ENCODE measurements at places on chromosomes 13 and 19. TPM values are rescaled to one million over a fixed set of nuclear protein-coding genes. Genes with fewer than 3 reads are reported as not detected.

ADGRE3 gene
- not detected for total RNA-seq

- DNase-seq: no peak
Observed at GRCh38 chr19:547117-547516, 3.3 kb downstream of the GZMM start.

DNA sequence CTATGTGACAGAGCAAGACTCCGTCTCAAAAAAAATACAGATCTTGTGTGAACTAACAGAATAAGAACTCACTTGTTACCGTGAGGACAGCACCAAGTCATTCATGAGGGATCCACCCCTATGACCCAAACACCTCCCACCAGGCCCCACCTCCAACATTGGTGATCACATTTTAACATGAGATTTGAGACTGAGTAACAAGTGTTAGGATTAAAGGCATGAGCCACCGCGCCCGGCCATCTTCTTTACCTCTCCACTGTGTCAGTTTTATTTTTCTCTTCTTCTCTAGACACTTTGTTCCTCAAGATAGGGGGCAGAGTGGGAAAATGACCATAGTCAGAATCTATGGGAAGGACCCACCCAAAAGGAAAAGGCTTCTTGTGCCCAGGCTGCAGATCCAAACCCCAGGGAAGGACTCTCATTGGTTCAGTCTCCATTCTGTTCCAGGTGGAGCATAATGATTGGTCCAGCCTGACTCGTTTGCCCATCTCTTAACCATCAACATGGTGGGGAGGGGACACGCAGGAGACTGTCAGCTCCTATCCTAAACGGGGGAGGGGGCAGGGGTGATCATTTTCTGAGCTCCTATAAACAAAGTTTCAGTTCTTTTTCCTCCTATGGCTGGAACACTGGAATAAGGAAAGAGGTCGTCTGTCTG is 1.3 kb upstream of the CALM3 start:
- DNase-seq: no peak

SULT2A1 gene
- not detected for total RNA-seq

- DNase-seq: no peak
Observed at GRCh38 chr19:4583961-4584669, 24.6 kb upstream of the SEMA6B start.

MRPL57 gene
- total RNA-seq: 20.3 TPM

GRCh38 chr19:46978171-46978869 is 41.3 kb upstream of the NPAS1 start:
- DNase-seq: no peak

DNA sequence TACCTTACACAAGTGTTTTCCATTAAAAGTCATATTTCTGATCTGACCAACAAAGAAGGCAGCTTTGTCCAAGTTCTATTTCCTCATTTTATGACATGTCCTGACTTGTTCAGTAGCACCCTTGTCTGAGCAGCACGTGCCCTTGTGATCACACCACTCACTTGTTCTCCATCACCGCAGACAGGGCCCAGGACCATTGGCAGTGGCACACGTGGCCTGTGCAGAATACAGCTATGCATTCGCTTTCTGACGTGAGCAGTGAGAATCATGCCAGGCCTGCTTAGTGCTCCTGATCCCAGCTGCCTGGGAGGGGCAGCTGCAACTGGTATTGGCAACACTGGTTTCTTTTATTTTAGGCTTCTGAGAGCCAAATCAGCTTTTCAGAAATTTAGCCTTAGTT is 134.2 kb downstream of the FRY start:
- no peak for DNase-seq

DNA sequence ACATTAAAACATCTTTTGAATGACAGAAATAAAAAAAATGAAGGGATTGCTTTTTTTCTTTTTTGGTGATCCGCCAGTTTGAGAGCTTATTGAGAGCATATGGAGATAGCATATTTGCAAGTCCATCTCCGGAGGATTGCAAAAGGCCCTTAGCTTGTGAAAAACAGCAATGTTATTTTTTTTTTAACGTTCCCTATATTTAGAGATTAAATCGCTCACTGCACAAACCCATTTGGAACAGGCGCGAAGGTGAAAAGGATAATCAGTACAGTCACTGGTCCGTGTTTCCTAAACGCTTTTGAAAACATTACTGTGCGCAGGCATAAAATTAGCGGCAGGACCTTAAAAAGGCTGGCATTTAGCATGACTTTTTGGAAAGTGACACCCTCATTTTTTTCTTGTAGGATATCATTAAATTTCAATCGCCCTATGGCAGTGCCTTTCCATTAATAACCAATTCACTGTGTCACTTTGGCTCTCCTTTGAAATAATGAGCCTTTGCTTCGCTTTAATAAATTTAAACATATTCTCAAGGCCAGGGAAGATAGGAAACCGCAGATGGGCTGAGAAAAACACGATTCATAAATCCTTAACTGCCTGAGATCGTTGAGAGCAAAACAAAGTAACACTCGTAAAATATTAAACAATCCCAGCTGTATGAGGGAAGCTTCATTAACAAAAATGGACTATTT is 342.2 kb downstream of the DACH1 start:
- no peak for DNase-seq

GRCh38 chr19:38657633-38658222 is 10.3 kb downstream of the ACTN4 start:
- DNase-seq: no peak

DNA sequence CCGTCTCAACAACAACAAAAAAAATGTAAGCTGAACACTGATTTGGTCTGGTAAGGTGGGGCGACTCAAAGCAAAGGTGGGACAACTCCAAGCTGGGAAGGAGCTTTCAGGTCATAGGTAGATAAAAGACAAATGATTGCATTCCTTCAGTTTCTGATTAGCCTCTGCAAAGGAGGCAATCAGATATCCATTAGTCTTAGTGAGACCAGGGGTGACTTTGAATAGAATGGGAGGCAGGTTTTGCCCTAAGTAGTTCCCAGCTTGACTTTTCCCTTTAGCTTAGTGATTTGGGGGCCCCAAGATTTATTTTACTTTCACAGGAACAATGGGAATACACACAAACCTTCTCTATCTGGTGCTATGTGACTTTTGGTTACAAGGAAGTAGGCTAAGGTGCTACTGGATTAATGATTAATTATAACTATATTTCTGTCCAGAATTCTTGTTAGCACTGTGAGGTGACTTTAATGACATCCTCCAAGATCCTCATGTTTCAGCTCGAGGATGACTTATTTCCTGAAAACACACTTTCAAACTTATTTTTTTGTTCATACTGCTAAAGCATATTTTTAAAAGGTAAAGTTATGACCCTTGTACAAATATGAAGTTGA is 10.6 kb upstream of the MTRF1 start:
- no peak for DNase-seq

WDR87 gene
- total RNA-seq: not detected

DNA sequence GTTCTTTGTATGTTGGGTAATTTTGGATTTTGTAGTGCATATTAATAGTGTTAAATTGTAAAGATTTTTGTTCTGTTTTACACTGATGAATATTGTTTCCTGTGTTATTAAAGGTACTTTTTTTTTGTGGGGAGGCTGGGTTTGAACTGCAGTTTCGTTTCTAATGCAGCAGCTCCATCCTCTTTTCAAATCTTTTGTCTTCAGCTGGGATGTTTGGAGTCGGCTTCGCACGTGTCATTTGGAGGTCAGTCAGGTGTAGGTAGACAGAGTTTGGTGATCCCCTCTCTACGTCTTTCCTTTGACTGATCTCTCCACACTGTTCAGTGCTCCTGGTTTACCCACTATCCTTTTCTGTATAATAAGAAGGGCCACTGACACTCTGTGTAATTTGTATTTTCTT is 30.3 kb downstream of the TDRD3 start:
- no peak for DNase-seq

DNA sequence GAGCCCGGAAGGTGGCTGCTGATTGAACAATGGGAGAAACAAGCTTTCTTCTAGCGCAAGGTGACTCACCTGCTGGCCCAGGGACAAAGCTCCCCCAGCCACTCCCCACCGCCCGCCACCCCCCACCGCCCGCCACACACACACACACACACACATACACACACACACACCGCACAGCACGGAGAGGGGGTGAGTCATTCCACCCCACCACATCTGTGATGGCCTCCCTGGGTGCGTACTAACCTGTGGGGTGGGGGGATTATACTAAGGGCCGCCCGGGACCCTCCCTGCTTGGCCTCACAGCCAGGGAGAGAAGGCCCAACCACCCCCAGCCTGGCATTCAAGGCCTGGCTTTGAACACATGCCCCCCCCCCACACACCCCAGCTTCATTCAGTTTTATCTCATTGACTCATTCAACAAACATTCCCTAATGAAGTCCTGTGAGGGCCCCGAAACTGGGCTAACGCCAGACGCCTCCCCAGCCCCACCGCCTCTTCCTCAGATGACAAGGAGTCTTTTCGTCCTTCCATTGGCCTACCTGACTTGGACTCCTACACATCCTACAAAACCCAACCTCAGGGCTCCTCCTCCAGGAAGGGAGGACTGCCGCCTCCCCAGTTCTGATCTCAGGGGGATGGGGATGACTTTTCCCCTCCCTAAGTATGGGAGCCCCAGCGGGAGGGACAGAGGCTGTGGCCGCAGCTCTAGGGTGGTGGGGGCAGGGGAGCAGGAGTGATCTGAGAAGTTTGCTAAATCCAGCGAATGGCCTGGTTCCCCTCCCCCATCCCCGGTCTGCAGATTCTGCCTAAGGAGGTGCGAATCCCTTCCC is 5.8 kb upstream of the ONECUT3 start:
- no peak for DNase-seq

DNA sequence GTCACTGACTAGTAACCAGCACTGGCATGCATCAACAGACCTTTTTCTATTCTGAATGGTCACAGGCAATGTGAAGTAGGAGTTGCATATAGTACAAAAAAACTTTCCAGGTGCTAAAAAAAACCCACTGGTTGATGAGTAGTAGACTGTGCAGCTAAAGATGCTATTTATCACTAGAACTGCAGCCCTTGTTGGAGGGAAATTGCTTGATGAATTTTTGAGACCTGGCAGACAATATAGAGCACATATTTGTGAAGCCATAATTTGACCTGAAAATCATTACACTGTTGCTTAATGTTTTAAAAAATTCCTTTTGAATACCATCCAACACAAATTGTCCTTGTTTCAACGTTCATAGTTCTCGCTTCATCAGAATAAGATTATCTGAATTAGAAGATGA is 441.0 kb downstream of the KLF12 start:
- DNase-seq: no peak

AXL gene
- 7.2 TPM for total RNA-seq

DNA sequence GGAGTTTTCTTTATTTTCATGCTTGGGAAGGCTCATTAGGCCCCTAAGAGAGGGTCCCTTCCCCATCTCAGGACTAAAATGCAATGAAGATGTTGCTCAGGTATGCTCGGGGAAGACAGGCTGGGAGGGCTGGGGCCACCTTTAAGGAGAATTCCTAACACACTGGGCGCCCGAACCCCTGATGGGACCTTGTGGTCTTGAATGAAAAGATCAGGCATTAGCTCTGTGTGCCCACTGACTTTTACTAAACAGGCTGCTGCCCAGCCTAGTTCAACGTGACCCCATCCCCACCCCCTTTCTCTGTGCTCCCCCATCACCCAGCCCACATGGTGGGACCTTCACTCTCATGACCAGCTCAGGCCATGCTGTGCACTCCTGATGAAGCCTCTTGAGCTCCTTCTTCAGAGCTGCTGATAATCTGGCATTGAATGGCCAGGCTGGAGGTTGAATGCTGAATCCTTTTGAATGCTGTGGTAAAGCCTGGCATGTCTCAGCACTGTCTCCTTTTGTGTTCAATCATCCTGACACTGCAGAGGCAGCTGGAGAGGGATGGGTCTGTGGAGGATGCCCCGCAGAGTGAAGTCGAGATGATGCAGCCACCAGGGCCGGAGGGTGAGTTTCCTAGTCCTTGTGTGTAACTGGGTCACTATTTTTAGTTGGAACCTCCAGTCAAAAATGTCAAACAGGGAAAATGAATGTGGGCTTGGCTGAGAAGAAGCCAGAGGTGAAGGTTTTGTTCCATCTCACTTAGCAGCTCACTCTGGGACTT is 209.1 kb downstream of the UQCRFS1 start:
- no peak for DNase-seq

LMTK3 gene
- 8.2 TPM for total RNA-seq

DNA sequence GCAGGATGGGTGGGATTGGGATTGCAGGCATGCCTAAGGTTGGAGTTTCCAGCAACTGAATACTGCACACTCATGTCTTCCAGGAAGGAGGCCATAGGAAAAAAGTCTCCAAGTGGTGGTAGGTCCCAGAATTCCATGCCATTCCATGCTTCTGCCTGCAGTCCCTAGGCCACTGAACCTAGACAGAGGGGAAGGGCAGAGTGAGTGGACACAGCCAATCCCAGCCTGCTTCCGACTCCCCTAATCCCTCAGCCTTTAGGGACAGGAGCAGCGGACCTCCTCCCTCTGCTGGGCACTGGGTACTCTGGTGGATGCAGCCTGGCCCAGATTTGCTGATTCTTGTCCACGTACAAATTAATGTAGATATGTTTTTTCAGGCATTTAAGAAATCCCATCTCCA is 17.0 kb downstream of the VSTM2B start:
- peak; percentile 3 for DNase-seq

DNA sequence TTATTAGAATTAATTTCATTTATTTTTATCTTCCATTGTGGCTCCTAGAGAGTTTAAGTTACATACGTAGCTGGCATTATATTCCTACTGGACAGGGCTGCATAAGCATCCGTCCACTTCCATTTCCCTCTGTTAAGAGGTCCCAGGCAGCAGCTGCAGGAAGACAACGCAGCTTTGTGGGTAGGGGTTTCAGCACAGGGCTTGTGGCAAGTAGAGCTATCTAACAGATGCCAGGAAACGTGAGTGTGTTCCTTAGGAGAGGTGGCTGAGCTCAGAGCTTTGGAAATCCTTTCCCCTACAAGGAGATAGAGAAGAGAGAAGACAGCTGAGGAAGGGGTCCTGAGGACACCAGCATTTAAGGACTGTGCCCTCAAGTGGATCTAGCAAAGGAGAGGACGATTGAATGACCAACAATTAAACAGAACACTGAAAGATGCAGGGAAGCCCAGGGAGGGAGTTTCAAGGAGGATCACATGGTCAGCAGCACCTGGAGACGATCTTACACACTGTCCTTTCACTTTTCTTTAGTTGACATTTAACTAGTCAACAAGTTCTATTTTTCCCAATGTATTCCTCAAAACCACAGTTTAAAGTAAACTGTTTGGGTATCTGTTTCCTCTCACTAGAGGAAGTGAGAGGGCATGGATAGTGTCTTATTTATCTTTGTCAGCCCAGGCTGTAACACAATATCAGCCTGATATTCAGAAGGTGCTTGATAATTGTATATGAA is 2.3 kb upstream of the N4BP2L1 start:
- DNase-seq: no peak

KLK6 gene
- total RNA-seq: not detected

GRCh38 chr13:33352041-33352440 is 66.5 kb upstream of the STARD13 start:
- no peak for DNase-seq

DNA sequence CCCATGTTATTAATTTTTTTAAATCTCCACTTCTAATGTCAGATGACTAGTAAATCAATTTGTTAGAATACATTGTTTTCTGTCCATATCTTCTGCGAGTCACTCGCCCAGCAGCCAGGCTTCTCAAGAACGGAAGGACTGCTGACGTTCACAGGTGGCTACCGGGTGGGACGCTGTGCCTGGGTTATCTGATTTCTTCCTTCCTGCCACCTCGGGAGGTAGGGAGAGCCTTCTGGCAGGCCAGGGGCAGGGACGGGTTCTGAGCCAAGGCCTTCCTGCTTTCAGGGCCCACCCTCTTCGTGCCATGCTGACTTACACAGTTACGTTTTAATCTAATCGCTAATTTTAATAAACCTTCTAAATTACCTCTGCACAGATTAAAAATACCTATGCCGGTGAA is 7.9 kb upstream of the C1QTNF9 start:
- no peak for DNase-seq
